Dorsolateral prefrontal cortex (tissue), 122 donors: ENCODE measurements at places on chromosomes 5 and 9. TPM values are rescaled to one million over a fixed set of nuclear protein-coding genes. Genes with fewer than 3 reads are reported as not detected.
A peak's percentile ranks its signal among the peaks of the same experiment; 100 is the strongest.

GRCh38 chr5:88664645-88665044 lies 218.3 kb downstream of the MEF2C start:
- no peak for DNase-seq

DNA sequence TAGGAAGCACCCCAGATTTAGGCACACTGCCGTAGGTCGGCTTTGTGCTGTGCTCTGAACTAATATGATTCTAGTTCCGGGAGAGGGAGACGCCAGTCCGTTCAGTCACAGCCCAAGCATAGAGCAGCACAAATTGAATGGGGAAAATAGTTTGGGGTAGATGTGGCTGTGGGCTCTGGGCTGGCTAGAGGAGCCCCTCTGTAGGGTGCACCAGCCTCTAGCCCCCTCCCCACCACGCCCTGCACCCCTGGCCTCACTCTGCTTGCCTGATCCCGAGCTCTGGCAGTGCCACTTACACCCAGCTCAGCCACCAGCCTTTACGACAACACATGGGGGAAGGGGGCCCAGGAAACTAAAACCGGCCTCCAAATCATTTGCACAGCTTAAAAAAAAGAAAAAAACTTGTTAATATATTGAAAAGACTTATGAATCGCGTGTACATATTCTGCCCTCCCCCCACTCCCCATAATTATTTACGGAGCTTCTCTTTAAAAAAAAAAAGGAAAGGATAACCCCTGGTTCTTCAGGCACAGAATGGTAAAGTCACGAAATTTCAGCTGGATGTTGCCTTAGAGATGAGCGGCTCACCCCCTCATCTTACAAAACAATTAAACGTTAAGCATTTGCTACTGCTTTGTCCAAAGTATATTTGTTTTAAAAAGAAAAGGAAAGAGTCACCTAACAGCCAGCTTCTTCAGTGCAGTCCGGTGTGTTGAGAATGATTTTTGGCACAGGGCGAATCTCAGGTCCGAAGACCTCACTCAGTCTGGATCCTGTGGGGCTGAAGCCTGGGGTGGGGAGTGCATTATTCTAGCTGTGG lies 3.5 kb downstream of the LMX1B start:
- DNase-seq, result no peak

GRCh38 chr9:127960410-127961154 lies 20.2 kb downstream of the EEIG1 start:
- DNase-seq, result no peak

Gene LRRC19
- not detected for total RNA-seq

DNA sequence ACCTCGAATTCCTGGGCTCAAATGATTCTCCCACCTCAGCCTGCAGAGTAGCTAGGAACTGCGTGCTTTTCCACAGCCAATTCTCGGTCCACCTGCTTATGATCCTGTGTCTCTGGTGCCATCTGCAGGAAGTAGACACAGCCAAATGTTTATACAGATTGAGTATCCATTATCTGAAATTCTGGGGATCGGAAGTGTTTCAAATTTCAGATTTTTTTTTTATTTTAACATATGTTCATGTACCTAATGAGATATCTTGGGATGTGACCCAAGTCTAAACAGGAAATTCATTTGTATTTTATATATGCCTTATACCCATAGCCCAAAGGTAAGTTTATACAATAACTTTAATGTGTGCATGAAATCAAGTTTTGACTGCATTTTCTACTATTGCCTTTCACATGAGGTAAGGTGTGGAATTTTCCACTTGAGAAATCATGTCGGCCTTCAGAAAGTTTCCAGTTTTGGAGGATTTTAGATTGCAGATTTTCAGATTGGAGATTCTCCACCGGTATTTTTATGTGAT lies 89.5 kb downstream of the ESM1 start:
- DNase-seq, result no peak

DNA sequence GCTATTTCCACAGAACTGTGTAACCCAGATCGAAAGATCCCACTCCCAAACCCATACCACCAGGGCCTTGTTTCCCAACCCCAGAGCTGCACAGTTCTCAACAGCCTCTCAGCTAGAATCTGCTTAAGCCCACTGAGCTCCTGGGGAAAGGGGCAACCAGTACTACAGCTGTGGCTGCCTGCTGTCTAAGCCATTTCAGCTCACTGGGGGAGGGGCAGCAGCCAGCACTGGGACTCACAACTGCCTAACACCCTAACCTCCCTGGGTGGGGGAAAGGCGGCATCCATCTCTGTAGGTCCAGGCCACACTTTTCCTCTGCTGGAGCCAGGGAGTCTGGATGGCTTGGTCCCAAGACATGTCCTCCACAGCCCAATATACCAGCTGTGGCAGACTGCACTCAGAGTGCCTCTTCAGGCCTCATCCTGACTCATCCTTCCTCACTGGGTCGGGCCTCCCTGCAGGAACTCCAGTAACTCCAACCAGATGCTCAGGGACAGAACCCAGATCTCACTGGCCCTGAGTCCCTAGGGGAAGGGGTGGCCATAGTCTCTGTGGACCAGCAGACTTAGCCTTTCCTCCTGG lies 241.4 kb downstream of the HINT1 start:
- DNase-seq, result no peak

DNA sequence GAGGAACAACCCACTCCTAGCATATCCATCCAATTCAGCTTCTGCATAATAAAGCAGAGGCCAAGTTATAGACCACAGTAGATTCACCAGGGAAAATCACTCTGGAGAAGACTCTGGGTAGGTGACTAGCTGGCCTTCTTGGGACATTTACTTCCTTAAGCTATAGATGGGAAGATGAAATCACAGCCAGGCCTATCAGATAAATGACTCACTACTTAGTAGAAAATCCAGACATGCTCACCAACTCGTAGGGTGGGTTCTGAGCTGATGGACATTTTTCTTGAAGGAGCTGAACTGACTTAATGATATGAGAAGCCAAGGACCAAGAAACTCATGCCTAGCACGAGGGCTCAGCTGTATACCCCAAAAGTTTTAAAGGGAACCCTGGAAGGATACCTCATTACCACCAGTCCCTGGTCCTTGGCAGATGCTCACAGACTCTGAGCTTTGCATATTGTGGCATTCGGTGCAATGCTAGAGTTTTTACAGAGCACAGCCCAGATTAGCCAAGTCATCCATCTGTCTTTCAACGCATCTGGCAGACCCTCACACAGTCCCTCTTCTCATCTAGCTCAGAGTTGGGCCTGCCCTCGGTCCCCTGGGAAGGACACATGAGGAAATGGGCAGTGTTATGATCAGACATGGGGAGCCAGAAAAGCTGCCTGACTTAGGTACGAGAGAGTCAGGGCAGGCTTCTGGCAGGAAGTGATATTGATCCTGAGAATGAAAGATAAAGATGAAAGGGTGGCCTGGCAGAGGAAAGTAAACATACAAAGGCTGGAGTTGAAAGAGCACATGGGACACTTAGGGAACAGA lies 15.0 kb downstream of the ACSL6 start:
- peak; percentile 11 for DNase-seq

- DNase-seq, result no peak
These were observed 125.3 kb downstream of the ST8SIA4 start for GRCh38 chr5:100777680-100778300.

GRCh38 chr9:87226896-87227295 lies 270.8 kb upstream of the DAPK1 start:
- DNase-seq, result no peak

GRCh38 chr5:58530942-58531490 lies 39.8 kb downstream of the GAPT start:
- no peak for DNase-seq

DNA sequence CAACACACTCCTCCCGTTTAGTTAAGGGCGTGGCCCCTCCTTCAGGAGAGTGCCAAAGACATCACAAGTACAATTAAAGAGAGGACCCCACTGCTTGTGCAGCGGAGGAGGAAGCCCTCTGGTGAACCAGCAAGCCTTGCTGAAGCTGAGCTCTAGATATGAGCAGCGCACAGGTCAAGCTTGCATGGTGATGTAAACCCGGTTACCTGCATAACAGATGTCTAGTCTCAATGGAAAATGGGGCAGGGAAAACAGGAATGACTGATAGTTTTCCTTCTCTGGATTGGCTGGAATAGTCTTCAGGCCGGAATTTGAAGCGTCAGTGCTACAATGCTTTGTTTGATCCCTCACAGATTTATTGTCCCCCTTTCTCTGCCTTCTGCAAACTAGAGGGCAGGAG lies 66.2 kb downstream of the MROH2B start:
- no peak for DNase-seq

DNA sequence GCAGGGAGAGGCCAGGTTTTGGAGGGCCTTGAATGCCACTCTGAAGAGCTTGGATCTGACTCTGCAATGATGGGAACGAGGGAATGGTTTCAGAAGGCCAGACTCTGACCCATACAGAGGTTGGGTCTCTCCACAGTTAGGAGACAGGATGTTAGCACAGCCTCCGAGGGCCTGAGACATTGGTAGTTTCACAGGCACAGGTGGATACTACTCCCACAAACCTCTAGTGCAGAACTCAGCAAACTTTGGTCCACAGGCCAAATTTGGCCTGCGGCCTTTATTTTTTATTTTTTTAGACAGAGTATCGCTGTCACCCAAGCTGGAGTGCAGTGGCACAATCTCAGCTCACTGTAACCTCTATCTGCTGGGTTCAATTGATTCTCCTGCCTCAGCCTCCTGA lies 2.9 kb downstream of the GNPDA1 start:
- no peak for DNase-seq

Gene RGS7BP
- total RNA-seq, result 111 TPM

- no peak for DNase-seq
These were observed 678.8 kb upstream of the KLF4 start for GRCh38 chr9:108168236-108168850.

DNA sequence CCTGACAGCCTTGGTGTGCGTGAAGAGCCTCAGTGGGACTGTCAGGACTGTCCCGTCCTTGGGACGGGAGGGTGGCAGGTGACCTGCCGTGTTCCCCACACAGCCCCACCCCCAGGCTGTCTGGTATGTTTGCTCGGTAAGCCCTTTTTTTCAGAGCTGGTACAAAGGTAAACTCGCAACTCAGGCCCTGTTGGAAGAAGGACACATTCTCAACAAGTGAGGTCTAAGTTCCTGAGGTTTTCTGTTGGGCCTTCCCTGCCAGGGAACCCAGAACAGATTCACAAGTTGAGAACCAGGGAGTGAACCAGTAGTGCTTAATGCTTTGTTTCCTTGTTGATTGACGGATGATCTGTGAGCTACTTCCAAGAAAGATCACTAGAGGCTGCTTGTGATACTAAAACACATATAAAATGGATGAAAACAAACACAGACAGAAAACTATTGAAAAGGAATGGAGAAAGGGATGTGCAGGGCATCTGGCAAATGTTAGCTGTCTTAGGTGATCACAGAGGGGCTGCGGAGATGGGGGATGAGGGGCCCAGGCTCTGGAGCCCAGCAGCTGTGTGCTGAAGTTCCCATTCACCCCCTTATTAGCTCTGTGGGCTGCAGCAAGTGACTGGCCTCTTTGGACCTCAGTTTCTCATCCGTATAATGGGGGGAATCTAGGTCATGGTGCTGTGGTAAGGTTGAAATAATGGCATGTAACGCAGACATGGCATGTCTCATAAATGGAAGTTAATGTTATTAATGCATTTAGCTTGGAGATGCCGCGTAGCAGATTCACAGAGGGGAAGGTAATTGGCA lies 2.7 kb downstream of the NDST1 start:
- DNase-seq, result no peak

- no peak for DNase-seq
These were observed 354.6 kb downstream of the BNC2 start for GRCh38 chr9:16515879-16516301.

DNA sequence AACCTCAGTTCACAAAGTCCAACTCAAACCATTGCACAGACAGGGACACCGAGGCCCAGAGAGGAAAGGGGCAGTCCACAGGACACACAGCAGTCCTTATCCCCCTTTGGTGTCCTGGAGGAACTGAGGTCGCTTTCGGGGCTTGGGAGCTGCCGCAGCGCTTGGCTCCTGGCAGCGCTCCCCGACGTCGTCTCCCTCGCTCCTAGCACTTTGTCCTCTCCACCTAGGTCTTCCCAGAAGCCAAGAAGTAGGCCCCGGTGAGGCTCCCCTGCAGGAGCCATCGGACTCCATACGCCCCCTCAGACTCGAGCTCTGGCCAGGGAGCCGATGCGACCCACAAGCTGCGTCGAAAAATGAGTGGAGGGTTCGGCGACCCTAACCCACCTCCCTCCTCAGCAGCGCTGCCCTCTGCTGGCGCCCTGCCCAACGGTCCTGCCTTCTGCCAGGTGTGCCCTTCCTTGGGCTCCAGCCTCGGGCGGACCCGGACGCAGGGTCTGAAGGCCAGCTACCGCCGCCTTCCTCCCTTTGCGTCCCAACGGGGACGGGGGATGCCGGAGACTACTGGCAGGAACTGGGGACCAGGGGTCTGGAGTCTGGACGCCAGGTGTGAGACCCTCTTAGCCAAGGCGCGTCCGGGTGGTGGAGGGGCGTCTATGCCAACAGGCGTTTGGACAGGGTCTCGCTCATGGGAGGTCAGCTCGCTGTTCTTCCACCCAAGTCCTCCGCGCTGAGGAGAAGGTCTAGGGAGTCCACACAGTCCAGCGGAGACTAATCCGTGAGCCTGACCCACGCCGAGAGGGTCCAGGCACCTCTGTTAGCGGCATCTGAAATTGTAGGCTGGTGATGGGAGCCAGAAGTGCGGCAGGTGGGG lies 2.1 kb upstream of the PRDM12 start:
- DNase-seq, result no peak

Gene BRD8
- 83.3 TPM for total RNA-seq

- DNase-seq, result no peak
These were observed 44.5 kb downstream of the ERCC6L2 start for GRCh38 chr9:95920017-95920416.

DNA sequence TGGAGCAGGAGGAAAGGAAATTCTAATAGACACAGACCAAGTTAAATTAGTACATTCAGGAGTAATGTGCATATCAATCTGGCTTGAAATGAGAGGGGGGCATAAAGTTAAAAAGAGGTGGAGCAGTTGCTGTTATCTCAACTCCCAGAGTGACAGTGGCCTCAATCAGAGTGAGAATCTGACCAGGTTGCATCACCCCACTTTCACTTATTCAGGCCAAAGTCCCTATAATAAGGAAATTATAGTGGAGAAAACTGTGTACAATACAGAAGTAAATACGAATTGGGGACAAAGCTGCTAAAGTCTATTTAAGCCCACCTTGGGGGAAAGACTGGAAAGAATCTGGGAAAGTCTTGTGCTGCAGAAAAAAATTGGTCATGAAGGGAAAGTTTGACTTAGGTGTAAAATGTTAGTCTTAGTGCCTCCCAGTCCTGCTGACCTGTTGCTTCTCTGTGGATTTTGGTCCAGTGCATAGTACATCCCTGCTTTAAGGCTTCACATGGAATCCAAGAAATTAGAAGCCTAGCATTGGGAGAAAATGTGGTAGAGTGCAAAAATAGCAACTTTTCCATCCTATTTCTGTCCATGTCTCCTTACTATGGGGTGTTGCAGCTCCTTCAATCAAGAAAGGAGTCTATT lies 27.9 kb downstream of the MROH2B start:
- DNase-seq, result no peak

DNA sequence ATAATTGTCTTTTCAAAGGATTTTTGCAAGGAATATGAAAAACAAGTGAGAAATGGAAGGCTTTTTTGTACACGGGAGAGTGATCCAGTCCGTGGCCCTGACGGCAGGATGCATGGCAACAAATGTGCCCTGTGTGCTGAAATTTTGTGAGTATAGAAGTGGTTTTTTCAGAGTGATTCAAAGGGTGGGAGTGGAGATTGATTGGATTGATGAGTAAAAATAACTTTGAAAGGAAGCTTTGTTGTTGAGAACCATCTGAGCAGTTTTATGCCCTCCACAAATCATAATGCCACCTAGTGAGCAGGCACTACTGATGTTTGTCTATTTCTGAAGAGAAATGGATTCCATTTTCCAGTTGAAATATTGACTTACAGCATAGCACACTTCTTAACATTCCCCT lies 30.6 kb downstream of the SPINK5 start:
- no peak for DNase-seq

Gene OR1L4
- total RNA-seq, result not detected
